Suprapubic skin (tissue), 4 donors: ENCODE measurements at places on chromosomes 7 and 10.

GRCh38 chr10:19826712-19827111 lies 10.5 kb downstream of the PLXDC2 start:
- no peak for DNase-seq

DNA sequence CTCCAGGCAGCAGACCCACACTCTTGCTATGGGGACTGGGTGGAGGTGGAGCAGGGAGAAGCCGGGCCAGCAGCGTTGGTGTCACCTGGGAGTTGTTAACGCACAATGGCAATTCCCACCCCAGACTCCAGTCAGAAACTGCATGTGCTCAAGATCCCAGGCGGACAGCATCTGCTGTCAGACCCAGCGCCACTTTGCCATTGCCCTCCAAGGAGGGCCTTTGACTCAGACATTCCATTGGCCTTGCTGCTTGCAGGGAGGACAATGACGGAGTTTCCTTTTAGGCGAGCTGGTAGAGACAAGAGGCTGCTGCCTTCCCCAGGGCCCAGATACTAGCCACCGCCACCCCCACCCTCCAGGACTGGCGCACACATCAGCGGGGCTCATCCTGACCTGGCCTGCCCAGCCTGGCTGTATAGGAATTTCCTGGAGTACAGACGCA lies 34.5 kb downstream of the ZNF775 start:
- DNase-seq = peak; percentile 73

- DNase-seq = no peak
Measured at GRCh38 chr10:7111561-7111960, 299.3 kb downstream of the SFMBT2 start.

DNA sequence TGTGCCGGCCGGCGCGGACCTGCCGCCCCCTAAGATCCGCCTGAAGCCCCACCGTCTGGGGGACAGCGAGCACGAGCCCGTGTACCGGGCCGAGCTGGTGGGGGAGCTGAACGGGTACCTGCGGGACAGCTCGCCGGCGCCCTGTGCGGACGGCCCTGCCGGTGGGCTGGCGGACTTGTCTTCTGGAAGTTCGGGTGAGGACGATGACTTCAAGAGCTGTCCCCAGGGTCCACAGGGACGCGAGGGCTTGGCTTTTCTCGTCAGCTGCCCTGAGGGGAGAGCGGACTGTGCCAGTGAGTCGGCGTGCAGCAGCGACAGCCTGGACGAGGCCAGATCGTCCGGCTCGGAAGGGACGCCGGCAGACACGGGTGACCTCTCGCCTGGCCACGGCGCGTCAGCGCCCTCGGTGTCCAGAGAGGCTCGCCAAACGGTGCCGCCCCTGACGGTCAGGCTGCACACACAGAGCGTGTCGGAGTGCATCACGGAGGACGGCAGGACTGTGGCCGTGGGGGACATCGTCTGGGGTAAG lies 8.5 kb downstream of the PWWP2B start:
- DNase-seq = no peak

DNA sequence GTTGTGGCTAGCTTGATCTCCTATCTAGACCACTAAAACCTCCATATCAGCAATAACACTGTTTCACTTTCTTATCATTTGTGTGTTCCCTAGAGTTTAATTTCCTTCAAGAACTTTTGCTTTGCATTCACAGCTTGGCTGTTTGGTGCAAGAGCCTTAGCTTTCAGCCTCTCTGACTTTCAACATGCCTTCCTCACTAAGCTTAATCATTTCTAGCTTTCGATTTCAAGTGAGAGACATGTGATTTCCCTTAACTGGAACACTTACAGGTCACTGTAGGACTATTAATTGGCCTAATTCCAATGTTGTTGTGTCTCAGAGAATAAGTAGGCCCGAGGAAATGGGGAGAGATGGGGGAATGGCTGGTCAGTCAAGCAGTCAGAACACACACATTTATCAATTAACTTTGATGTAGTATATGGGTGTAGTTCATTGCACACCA lies 10.6 kb upstream of the BPGM start:
- DNase-seq = no peak

DNA sequence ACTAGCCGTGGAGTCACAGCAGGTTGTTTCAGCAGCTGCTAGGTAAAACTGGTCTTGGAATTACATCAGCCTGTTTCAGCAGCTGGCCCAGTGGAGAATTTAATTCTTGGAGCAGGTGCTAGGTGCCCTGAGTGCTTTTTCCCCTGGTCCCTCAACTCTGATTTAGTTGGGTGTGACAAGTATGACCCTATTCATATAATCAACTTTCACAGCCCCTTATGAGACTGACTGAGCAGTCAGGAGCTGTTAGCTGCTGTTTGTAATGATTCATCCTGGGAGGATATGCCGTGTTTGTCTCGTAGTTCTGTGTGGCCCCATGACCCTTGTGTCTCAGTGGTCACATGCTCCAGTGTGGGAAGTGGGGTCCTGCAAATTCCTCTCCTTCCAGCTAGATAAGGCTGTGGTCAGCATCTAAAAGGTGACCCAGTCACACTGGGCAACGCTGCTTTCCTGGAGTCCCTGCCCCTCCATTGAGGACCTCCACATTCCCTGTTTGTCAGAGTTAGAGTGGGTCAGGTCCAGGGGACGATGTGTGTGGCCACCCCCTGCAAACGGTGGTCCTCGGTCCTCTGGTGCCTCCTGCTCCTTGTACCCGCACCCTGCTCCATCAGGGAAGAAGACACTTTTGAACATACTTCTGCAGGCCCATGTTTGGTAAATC lies 28.3 kb downstream of the TBATA start:
- no peak for DNase-seq

GRCh38 chr7:36526863-36527548 lies 137.3 kb downstream of the ANLN start:
- DNase-seq = no peak

DNA sequence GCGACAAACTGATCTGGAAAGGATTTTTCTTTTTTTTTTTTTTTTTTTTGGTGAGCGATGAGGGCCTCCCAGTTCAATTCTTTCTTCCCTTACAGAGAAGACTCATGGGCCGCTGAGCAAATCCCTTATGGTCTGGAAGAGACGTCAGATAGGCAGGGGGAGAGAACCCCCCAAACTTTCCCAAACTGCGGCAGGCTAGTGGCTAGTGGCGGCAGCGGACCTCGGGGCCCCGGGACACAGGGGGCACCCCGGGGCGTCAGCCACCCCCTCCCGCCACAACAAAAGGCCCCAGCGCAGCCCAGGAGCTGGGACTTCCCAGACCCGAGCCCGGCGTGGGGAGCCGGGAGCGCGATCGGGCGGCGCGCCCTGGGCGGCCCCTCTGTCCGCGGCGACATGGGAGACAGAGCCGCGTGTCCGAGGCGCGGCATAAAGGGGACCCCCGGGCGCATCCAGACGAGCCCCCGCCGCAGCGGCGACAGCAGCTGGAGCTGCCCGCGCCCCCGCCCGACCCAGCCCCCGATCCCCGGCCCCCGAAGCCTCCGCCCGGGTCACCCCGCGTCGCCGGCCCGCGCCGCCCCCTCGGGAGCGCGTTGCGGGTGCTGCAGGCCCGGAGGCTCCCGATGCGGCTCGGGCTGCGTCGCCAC lies 755 bp downstream of the FAM171A1 start:
- DNase-seq = no peak

- DNase-seq = no peak
Measured at GRCh38 chr7:19971956-19972355, 198.5 kb upstream of the TMEM196 start.

DNA sequence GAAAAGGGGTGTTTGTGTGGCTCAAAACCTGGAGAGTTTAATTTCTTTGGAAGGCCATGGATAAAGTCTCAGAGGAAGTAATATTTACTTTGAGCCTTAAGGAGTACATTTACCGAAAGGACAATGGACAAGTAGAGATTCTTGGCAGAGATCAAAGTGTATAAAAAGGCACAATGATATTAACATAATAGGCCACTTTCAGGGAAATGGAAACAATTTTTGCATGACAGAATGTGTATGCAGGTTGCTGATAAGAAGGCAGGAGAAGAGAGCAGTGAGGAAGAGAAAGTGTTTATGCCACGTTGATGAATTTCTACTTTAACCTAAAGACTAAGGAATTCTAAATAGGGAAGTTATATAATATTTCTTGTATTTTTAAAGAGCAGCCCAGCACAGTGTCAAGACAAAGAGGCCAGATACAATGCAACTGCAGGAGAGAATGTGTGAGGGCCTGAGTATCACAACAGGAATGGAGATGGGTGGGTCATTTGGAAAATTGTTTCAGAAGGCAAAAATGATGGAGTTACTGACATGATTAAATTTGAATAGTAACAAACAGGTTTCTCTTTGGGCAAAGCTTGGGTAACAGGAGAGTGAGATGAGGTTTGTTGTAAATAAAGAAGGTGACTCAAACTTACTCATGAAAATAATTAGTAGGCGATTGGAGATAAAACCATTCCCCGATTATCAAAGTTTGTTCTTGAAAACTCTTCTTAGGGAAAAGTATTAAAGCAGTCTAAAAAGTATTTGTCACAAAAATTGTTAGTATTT lies 84.1 kb downstream of the THSD7A start:
- DNase-seq = no peak

DNA sequence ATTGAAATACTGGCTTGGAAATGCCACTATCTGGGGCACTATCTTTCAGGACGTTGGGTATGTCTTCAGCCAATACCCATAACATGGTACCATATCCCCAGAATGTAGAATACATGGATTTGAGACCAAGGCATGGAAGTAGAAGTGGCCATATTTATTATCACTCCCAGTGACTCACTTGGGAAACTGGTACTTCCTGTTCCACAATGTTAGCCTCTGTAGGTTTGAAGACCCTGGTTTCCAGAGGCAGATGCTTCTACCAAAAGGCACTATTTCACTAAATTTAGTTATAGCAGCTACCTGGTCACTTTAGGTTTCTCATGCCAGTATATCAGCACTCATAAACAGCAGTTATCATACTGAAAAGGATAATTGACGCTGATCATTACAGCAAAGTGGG lies 184.2 kb downstream of the CCDC71L start:
- DNase-seq = no peak

GRCh38 chr10:87547734-87548311 lies 43.1 kb downstream of the MINPP1 start:
- no peak for DNase-seq

GRCh38 chr10:104317269-104317710 lies 21.0 kb downstream of the ITPRIP start:
- DNase-seq = peak; percentile 60

DNA sequence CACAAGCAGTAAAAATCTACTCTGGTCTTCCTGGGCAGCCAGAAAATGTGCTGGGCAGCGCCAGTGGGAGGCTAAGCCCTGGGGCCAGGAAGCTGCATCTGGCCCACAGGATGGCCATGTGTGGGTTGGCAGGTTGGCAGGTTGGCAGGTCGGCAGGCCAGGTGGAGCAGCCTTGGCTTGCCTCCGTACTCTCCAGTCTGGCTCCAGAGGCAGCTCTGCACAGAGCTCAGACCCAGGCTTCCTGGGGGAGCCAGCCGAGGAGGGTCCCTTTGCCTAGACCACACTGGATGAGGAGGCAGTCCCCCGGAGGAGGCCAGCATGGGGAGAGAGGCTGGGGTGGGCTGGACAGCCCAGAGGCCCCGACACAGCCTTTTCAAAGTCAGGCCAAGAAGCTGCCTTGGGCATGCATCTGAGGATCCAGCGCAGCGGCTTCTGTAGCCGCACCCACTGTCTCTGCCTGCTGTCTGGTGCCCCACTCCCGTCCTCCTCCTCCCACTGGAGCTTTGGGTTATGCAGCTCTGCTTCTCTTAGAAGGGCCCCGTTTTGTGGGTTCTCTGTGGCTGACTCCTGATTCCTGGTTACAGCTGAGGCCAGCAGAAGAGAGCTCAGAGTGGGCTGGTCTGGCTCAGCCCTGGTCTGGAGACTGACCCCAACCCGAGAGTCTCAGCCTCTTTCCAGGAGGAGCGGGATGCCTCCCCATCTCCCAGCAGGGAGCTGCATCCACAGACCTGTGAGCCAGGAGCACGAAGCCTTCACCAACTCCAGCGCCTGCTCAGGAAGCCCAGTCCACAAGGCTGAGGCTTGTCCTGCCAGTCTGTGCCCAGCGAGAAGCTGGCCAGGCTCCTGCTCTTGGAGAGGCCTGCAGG lies 44.6 kb downstream of the CFAP46 start:
- DNase-seq = peak; percentile 51

DNA sequence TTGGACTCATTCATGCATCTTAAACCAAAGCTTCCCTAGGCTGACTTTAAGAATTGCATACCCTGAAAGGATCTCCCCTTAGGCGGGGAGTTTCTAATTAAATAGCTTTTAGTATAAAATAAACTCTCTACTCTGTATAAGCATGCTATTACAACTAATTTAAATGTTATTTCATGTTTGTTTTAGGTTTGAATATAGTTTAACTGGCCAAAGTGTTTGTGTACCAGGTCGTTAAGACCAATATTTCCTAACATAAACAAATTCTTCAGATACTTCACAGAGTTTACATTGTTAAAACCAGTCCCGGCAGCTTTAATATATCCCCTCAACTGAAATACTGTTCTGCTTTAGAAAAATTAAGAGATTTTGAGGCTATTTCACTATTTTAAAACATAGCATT lies 2.3 kb downstream of the GLI3 start:
- DNase-seq = no peak

GRCh38 chr10:102997998-102998397 lies 79.9 kb downstream of the CNNM2 start:
- no peak for DNase-seq

DNA sequence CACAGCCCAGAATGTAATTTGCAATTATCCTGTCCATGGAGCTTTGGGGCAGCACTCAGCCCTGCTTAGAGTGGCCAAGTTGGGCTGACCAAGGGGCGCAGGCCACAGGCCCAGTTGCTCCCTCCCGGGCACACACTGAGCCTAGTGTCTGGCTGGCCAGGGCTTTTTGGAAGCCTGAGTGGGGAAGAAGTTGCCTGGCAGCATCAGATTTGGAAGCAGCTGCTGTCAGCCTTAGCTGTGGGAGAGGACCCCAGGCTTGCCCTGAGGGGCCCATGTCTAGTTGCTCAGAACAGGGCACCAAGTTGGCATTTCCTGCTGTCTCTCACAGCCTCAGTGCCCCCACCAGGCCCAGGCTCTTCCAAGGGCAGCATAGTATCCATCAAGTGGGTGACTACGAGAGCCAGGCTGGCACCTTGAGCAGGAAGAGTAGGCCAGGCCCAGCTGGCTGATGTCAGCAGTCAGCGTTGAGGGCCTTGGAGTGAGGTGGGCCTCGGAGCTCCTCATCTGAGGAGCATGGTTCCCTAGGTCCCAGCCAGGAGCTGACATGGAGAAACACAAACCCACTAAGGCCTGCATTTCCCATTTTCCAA lies 14.4 kb downstream of the ANTXRL start:
- no peak for DNase-seq

DNA sequence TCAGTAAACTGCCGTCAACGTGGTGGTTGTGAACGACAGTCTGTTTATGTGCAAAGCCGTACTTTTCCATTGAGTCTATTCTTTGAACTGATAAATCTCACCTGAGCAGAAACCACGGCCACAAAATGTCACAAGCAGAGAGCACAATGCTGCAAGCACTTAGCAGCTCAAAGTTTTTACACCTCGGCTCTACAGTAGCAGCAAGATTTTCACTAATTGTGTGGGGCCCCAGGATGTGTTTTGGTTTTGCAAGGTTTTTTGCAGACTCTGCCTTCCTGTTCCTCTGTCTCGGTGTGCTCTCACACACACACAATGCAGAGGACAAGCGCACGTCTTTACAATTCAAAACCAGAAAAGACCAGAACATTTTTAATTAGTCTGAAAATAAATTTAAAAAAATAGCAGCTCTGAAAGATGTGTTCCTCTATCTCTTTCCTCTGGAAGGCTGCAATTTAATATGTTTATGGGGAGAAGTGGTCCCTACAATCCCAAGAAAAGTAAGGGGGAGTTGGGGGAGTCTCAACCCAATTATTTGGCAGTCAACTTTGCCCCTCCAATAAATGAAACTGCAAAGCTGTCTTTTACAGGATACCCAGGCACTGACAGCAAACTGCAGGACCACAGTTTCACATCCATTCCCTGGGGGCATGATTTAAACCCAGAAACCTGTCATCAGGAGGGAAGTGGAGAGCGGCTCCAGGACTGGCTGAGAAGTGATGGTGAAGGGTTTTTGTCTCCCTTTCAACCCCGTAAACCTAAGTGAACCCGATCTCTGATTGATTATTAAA lies 73.8 kb upstream of the SFMBT2 start:
- DNase-seq = no peak
